Right lung (tissue), 10 donors: ENCODE measurements at places on chromosomes 11 and 22. TPM values are rescaled to one million over a fixed set of nuclear protein-coding genes. Genes with fewer than 3 reads are reported as not detected.
A peak's percentile ranks its signal among the peaks of the same experiment; 100 is the strongest.

- DNase-seq = no peak
Measured at GRCh38 chr22:26135806-26136205, 33.5 kb upstream of the SEZ6L start.

- no peak for DNase-seq
Measured at GRCh38 chr22:44804327-44804726, 52.0 kb downstream of the ARHGAP8 start.

CARD18 gene
- polyA plus RNA-seq = not detected

- no peak for DNase-seq
Measured at GRCh38 chr11:69101792-69102695, 53.3 kb downstream of the TPCN2 start.

- DNase-seq = no peak
Measured at GRCh38 chr11:65416841-65417701, 5.5 kb upstream of the NEAT1 start.

SLC5A1 gene
- polyA plus RNA-seq = 0.31 TPM

PLA2G3 gene
- polyA plus RNA-seq = not detected

DNA sequence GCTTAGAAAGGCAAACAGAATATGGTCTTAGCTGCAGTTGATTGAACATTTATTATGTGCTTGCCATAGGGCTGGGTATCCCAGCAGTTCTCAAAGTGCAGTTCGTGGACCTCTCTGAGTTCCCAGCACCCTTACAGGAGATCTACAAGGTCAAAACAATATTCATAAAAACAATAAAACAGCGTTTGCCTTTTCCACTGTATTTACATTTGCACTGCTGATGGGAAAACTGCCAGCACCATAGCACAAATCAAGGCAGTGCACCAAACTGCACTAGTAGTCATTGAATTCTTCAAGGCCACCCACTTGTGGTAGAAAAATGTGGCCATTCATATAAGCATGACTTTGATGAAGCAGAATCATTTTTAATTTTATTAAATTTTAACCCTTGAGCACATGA lies 128.1 kb downstream of the CCDC34 start:
- DNase-seq = no peak

GRCh38 chr11:61065955-61066638 lies 36.2 kb upstream of the CD5 start:
- DNase-seq = no peak

GLB1L3 gene
- polyA plus RNA-seq = 0.06 TPM

CREB3L1 gene
- 14.1 TPM for polyA plus RNA-seq

INS gene
- polyA plus RNA-seq = not detected

GRCh38 chr11:94794287-94795168 lies 26.4 kb downstream of the AMOTL1 start:
- peak; percentile 56 for DNase-seq
